ENCODE measurements at places on chromosomes 1 and 21.
A peak's percentile ranks its signal among the peaks of the same experiment; 100 is the strongest.

DNA sequence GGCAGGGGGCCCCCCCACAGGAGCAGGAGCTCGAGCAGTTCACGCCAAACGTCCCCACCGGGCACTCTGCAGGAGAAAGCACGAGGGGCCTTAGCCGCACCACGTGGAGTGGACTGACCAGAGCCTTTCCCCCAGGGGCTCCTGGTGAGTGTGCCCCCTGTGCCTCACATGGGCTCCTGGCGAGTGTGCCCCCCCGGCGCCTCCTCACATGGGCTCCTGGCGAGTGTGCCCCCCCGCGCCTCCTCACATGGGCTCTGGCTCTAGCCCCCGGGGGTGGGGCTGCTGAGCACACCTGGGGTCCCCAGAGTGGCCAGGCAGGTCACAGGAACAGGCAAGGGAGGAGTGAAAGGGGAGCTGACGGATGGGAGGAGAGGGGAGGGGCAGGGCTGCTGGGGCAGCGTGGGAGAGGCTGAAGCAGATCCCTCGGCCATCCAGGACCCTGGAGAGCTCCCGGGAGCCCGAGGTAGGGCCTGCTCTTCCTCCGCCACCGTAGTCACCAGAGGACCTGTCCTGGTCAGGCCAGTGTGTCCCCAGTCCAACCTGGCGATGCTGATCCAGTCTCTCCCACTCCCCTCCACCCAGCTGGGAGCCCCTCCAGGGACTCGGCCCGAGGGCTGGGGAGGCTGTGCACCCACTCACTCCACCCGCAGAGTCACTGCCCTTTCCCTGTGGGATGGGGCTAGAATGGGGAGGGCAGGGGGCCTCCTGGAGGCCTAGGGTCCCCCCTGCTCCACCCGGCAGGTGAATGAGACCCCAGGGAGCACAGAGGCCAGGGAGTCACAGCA lies 47.6 kb downstream of the ARHGEF16 start:
- DNase-seq = peak; percentile 62

GRCh38 chr1:50189369-50189768 lies 80.6 kb downstream of the ELAVL4 start:
- DNase-seq = no peak

GRCh38 chr21:42313501-42313969 lies 1.7 kb downstream of the TFF3 start:
- DNase-seq = no peak

GRCh38 chr1:1966071-1966740 lies 37.4 kb downstream of the CFAP74 start:
- DNase-seq = no peak

DNA sequence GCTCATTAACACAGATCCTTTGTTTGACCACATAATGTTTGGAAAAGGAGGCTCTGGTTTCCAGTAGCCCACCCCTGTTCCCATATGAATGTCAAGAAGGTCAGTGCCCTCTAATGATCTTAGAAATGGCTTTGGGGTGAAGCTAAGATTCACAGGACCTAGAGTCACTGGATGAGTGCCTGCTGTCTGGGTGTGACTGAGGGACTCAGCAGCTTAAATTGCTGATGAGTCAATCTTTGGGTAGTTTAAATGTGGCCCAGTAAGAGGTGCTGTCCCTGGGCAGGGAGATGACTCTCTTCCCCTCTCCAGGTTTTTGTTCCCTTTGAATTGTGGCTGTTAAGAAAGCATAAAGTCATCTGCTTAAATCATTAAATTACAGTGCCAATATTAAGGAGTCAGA lies 50.6 kb downstream of the L1TD1 start:
- DNase-seq = no peak

GRCh38 chr1:86499987-86500593 lies 31.4 kb downstream of the CLCA1 start:
- DNase-seq = peak; percentile 90

- no peak for DNase-seq
These were observed 3.8 kb downstream of the CELSR2 start for GRCh38 chr1:109252893-109253802.

DNA sequence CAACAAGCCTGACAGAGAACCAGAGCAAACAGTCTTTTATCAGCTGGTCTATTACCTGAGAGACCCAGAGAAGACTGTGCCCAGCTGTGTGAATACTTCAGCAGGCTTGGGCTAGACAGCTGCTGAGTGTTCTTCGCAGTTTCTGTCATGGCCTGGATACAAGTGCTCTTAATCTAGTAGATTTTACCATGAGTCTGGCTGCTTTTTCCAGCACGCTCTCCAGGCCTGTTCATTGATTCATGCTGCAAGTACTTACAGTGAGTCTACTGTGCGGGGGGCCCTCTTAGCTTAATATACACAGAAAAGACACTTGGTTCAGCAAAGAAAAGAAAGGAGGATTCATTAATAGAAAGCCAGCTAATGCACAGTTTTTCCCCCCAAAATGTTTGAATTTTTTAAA lies 48.5 kb downstream of the RGS7 start:
- DNase-seq = no peak

DNA sequence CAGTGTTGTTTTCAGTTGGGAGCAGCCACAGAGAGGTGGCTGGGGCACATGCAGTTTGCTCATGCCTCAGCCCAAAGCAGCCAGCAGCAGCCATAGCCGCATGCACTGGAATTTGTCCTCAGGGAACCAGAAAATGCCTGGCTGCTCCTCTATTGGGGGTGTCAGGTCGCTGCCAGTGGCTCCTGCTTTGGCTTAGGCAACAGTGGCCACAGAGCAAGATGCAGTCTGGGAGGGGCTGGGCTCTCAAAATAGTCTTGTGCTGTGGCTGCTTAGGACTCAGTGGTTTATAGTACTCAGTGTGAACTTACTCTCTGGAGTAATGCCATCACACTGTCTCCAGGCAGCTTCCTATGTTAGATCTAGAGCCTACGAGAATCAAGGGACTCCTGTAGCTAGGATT lies 25.0 kb downstream of the CD55 start:
- DNase-seq = no peak

DNA sequence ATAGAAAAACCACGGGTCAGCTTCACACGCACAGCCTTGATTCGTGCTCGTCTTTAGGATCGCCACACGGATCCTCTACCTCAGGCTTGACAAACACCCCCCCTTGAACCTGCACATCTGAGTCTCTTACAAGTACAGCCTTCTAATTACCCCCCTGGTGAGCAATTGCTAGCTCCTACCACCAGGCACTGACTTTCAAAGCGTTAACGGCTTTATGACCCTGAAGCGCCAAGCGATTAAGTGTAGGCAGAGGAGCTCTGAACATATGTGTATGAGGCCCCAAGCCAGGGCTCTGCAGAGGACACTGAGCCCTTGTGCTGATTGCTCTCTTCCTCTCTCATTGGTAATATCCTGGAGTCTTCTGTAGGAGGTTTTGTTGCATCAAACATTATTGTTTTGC lies 55.7 kb upstream of the EPHA8 start:
- DNase-seq = no peak

GRCh38 chr21:36513430-36513829 lies 33.5 kb upstream of the CLDN14 start:
- DNase-seq = peak; percentile 70

DNA sequence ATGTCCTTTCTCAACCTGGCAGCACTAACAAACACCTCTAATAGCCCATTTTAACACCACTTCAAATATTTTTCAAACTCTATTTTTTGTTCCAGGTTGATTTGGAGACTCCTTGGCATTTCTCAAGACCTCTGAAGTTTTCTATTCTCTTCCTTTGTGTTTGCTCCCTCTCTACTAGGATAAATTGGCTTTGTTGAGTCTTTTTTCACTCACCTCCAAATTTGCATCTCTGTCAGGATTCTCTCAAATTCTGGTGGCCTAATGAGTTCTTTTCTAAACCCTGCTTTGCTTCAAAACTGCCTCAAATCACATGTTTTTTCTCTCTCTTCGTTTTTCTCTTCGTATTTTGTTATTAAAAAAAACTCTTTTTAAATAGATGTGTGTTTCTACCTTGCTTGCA lies 582.2 kb upstream of the ADGRL4 start:
- DNase-seq = no peak

GRCh38 chr21:33858667-33859372 lies 56.8 kb downstream of the ATP5PO start:
- no peak for DNase-seq

DNA sequence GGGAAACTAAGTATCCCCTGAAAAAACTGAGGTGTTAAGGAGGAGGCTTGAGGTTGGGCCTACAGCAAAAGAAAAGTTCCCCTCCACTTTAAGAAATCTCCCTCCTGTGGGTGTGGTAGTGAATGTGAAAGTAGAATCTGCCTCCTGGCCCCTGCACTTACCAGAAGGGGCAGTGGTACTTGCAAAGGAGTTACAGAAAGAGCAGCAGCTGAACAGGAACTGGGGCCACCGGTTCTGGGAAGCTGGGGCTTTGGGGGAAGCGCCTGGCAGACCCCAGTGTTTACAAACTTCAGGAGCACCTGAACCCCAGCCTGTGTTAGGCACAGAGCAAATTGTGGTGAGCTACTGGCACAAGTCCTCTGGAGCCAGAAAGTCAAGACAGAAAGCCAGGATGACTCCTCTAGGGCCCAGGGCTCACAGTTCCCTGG lies 250.2 kb upstream of the FGGY start:
- no peak for DNase-seq

DNA sequence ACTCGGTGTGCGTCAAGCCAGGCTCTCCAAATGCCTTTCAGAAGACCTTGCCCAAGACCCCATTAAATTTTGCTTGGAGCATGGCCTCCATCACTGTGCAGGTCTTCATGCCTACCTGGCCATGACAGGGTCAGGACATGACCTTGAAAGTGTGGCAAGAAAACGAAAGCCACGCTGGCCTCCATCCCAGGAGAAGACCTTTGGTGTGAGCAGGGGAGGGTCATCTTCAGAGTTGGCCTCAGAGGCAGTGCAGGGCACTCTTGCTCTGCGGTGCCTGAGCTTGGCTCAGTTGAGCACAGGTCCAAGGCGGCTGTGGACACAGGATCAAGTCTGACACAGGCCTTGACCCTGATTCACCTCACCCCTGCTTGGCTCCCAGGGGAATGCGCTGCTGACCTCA lies 181.4 kb upstream of the TMEM51 start:
- no peak for DNase-seq

DNA sequence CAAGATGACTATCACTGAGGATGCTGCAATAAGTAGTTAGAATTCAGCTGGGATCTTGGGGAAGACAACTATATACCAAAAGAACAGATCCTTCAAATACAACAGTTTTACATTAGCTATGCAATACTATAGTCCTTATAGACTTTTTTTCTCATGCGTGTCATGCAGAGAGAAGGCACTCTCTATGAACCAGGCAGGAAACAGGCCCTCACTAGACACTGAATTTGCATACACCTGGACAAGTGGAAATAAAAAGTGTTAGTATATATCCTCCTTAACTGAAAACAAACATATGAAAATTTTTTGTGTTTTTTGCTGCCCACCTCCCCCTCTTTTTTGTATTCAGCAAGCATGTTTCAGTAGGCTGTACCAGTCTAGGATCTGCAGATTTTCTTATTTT lies 29.9 kb downstream of the TMCO1 start:
- peak; percentile 60 for DNase-seq

DNA sequence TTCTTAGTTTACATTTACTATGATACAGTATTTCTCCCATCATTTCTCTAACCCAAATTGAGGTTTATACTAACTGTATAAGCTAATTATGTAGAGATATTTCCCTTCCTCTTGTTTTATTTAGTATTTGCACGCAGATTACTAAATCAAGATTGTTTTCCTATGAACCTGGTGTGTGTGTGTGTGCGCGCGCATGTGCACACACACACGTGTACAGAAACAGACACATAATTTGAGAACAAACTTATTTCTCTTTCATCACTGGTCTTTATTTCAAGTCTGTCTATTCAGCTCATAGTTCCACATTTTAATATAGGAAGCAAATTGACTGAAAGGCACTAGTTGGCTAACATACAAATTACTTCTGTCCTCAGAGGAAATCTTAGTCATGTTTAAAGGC lies 19.7 kb upstream of the COL24A1 start:
- DNase-seq = no peak

DNA sequence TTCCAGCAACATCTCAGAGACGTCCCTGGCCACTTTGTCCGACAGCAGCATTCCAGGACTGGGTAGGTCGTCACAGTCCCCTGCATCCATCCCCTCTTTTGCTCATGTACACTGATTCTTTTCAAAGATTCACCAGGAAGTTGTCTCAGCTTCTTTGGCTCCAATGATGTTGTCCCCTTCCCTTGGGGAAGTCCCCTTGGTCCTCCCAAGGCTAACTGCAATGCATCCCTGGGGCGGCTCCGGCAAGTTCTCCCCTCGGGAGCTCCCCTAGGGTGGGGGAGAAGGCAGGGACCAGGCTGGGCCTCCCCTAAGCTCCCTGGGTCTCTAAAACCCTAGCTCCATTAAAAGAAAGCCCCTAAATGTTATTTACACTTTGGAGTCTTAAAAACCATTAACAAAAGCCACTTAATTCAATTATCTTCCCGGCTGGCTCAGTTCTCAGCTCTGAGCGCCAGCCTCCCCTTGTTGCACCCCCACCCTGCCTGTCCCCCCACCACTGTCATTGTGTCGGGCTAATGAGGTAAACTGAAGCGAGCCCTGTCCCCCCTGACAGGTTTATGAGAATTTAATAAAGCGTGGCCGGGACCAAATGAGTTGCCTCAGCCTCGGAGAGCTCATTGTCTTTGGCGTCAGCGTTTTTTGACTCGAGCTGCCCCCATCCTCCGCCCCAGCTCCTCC lies 25.3 kb downstream of the KNCN start:
- no peak for DNase-seq

DNA sequence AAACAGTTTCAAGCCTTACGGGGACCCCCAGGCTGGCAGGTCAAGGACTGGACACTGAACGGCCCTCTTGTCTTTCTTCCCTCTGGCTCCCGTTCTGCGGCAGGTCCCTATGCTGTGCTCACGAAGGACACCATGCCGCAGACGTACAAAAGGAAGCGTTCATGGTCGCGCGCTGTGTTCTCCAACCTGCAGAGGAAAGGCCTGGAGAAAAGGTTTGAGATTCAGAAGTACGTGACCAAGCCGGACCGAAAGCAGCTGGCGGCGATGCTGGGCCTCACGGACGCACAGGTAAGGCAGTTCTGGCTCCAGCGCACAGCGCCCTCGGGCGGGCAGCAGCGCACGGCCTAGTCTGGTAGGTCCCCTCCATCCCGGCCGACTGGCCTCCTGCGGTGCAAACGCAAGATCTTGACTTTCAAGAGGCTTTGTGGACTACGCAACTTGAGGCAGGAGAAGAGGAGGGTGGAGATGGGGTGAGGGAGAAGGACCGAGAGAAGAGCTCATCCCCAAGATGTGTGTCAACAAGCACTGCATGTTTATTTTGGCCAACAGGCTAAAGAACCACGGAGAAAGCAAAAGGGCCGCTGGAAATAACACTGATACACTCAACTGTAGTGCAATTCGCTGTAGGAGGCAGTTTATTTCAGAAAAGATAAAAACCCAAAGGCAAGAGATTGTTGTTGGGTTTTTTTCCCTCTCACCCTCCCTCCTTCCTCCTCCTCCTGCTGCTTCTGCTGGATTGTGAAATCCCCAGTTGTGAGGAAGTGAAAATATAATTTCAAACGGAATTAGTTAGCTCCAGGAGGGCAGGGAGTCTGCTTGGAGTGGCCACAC lies 3.0 kb downstream of the HLX start:
- peak; percentile 29 for DNase-seq

DNA sequence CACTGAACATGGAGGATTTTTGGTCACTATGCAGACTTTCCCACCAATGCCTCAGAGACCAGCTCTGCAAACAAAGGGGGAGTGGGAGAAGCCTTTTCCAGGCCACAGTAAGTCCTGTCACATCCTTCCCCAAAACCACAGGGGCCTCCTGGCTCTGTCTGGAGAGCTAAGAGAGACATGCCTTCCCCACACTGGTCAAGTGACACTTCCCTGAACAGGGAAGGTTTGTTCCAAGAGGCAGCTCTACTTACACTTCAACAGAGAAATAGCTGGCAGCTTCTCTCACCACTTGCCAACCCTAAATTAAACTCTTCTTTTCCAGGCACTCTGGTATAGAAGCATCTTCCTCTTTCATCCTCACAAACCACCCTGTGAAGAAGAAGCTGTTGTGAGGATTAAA lies 39.7 kb downstream of the EDN2 start:
- DNase-seq = no peak
